ENCODE measurements at places on chromosomes 1 and 21.

GRCh38 chr1:238384381-238384780 lies 493.7 kb upstream of the ZP4 start:
- DNase-seq = no peak

DNA sequence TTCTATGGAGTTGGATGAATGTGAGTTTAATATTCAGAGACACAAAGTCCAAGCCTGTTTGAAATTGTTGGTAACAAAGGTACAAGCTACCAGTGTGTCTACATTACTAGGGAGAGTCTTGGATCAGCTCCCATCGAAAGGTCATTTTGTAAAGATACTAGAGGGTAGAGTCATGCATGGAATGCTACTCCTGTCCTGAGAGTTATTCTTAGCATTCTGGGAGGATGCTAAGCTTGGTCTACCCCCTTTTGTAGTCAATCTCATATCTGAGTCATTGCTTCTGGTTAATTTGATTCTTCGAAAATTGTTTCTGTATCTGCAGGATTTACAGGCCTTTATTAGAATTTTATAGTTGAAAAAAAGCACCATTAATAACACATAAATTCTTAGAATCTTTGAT lies 240.2 kb downstream of the ST6GALNAC3 start:
- DNase-seq = peak; percentile 37

DNA sequence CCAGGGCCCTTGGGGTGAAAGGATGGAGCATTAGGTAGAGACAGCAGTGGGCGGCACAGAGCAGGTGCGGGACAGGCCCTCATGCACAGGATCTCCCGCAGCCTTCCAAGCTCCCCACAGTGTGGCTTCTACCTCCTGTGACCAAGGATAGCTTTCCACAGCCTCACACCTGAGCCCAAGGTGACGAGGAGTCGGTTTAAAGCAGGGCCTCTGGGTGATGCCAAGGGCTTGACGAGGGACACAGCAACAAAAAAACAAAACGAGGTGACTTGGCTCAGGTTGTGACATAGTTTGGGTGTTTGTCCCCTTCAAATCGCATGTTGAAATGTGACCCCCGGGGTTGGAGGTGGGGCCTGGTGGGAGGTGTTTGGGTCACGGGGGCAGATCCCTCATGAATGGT lies 15.3 kb downstream of the RSPH1 start:
- DNase-seq = no peak

DNA sequence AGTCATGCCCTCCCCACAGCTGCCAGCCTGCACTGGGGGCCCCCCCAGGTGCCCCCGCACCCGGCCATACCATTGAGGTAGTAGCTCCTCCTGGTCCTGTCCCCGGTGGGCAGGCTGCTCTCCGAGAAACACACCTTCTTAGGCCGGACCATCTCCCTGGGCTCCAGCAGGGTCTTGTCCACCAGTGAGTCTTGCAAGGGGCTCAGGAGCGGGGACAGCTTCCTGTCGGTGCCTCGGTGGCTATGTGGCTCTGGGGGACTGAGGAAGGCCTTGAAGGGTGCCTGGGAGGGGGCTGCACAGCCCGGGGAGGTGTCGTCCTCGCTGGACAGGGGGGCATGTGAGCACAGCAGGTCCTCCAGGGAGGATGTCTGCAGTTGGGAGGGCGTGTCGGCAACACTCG lies 12.9 kb upstream of the FTCD start:
- DNase-seq = no peak

DNA sequence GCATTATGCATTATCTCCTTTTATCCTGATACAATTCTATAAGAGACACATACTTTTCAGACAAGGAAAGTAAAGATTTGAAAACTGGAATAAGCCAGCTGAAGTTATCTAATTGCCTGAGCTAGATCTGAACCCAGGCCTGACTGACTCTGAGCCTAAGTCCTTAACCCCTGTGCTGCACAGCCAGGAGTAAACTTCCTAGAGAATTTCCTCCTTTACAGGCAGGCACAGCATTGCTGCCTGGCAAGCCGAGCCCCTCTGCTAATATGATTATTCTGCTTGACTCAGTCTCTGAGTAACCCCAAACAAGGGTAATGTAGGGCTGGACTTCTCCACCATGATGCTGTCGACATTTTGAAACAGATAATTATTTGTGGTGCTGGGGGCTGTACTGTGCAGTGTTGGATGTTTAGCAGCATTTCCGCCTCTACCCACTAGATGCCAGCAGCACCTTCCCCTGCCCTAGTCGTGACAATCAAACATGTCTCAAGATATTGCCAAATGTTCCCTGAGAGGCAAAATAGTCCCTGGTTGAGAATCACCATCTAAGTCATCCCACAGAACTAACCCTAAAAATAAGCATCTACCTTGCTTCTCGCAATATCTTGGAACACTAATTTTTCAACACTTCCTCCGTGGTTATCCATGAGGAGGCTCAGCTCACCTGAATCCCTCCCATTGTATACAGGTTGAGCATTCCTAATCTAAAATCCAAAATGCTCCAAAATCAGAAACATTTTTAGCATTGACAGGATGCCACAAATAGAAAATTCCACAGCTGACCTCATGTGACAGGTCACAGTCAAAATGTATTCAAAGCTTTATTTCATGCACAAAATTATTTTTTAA lies 18.5 kb downstream of the CAMK1G start:
- DNase-seq = peak; percentile 63

GRCh38 chr1:91541918-91542533 lies 41.4 kb downstream of the CDC7 start:
- no peak for DNase-seq

GRCh38 chr1:221782477-221782876 lies 40.6 kb upstream of the DUSP10 start:
- DNase-seq = no peak

DNA sequence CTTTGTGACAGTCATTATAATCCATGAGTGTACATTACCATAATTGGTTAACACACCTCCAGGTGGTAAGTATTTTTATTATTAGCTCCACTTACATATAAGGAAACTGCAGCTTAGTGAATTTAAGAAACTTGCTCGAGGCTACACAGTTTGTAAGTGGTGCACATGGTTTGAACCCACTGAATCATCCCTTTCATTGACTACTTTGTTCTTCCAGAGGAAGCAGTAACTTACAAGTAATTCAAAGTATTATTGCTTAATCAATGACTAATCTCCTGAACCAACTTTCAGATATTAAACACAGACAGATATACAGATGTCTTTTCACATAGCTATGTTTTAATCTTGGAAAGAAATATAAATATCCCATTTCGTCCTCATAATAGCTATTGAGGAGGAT lies 18.7 kb upstream of the CLDN8 start:
- DNase-seq = no peak

DNA sequence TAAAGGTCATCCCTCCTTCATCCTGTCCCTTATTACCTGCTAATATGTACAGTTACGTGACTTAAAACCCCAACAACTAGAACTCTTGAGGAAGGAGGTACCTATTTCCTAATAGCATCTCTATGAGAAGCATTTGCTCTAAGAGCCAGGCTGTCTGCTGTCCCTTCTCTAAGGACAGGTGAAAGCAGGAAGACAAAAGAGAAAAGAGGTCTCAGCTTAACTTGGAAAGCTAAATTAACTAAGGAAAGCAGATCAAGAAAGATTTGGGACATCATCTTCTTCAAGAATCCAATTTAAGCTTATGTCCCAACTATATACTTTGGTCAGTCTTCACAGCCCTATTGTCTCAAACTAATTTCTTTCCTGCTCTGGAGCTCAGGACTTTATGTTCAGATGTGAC lies 2.9 kb downstream of the EGLN1 start:
- DNase-seq = no peak

- no peak for DNase-seq
These were observed 11.4 kb upstream of the CFAP126 start for GRCh38 chr1:161379071-161379470.

- DNase-seq = no peak
These were observed 767.4 kb upstream of the TPTE start for GRCh38 chr21:9753943-9754342.

GRCh38 chr1:112457241-112457640 lies 51.5 kb upstream of the WNT2B start:
- DNase-seq = no peak

DNA sequence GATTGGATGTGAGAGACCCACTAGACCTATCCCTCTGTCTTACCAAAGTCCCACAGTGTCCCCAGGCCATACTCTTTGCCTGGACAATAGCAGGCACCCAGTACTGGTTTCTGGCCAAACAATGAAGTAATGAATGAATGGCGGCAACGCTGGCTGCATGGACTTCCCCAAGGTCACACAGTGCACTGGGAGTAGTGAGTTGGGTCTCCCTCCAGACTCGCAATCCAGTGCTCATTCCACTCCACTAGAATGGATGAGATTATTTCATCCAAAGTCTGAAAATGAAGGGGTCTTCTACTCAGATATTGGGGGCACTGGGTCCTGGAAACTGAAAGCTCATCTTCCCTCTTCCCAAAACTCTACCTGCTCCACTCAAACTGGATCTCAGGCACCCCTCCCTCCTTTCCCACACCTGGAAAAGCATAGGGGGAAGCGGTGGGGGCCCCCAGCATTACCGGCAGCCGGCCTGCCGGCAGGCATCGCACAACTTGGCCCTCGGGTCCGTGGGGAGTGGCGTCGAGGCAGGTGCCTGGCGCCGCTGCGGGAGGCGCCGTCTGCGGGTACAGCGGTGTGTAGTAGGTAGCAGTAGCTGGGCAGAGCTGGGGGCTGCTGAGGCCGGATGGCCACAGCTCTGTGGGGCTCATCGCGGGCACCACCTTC lies 816 bp downstream of the E2F2 start:
- DNase-seq = peak; percentile 36

DNA sequence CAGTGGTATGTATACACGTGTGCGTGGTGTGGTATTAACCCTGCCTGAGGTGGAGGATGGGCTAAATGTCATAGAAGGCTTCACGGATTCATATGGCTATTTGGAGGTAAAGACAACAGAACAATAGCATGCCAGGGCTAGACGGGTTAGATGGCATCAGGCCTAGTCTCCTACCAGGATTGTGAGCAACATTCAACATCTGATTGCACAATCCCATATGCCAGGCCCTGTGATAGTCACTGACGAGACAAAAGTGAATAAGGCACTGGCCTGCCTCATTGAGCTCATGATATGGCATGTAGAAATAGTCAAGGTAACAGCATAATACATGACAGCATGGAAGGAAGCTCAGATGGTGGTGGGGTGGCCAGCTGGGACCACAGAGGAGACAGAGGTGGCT lies 167.1 kb upstream of the BEND5 start:
- no peak for DNase-seq

GRCh38 chr1:236039740-236040685 lies 24.9 kb downstream of the NID1 start:
- DNase-seq = no peak

DNA sequence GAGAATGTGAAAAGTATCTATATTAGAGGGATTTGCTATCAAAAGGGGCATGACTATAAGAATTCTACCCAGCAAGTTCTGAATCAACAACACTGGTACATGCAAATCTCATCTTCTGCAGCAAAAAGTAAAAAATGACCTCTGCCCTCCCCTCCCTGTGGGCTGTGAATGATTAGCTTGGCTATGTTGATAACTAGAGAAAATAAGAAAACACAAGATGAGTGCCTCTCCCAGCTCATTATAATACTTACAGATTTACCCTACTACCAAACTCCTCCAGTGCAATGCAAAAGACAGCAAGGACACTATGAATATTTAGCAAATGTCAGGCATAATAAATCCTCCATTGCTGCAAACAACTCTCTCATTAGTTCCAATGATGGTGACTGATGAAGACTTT lies 102.4 kb downstream of the SLC45A1 start:
- no peak for DNase-seq

- no peak for DNase-seq
These were observed 3.5 kb upstream of the RAP1GAP start for GRCh38 chr1:21672478-21673276.

- no peak for DNase-seq
These were observed 6.9 kb downstream of the FMN2 start for GRCh38 chr1:240098534-240098933.

DNA sequence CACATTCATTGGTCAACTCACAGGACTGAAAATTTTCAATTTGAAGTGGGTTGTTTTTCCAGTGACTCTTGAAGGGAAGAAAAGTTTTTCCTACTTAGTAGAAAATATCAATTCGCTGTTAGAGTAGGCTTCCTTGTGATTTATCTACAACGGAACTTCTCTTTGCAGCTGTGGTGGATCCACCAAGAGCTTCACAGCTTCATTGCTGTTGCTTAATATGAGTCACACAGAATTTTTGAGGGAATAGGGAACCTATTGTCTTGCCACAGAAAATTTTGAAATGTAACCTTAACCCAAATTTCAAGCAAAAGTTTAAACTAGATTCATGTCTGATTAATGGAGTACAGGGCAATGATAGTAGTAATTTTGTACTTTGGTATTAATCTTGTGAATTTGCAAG lies 58.4 kb upstream of the IFI44L start:
- DNase-seq = no peak

GRCh38 chr1:201042779-201043461 lies 19.4 kb upstream of the KIF21B start:
- DNase-seq = peak; percentile 61

GRCh38 chr1:167674156-167674555 lies 44.1 kb downstream of the RCSD1 start:
- no peak for DNase-seq

- DNase-seq = no peak
These were observed 106.4 kb downstream of the CRB1 start for GRCh38 chr1:197374428-197374827.

DNA sequence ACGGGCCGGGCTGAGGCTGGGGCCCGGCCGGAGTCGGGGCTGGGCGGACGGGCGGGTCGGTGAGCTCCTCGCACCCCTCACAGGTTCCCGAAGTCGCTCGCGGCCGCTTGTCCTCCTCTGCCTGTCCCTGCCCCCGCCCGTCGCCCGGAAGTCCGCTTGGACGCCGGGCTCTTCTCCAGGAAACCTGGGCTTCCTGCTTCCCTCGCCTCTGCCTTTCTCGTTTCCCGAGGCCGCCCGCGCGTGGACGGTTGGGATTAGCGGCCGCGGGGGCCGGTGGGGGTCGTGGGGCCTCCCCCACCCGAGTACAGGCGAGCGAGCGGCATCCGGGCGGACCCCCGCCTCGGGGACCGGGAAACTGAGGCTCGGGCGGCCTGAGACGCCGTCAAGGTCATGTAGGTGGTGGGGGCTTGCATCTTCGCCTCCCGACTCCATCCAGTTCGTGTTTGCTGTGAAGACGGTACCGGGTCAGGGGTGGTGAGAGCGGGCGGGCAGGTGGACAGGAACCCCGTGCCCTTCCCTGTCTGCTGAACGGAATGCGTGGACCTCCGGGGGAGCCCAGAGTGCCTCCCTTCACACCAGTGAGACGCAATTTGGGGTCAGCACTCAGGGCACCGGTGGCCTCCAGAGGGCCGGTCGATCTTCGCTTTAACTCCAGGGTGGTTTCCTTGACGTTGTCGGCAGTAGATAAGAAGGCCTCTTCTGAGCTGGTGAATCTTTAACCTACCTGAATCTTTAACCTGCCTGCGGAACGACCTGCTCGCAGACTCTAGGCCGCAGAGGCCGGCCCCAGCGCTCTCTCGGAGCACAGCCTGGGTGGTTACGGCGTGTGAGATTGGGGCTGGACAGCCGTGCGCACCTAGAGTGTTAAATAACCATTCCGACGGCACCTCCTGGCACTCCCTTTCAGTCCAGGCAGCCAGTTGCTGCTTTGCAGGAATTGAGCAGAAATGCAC lies 686 bp downstream of the ARF1 start:
- DNase-seq = peak; percentile 36
